IPS DF 19.7 (cell line): ENCODE measurements at places on chromosomes 12 and 14.

GRCh38 chr14:94144765-94145164 lies 15.4 kb upstream of the IFI27L2 start:
- DNase-seq, result peak; percentile 67

DNA sequence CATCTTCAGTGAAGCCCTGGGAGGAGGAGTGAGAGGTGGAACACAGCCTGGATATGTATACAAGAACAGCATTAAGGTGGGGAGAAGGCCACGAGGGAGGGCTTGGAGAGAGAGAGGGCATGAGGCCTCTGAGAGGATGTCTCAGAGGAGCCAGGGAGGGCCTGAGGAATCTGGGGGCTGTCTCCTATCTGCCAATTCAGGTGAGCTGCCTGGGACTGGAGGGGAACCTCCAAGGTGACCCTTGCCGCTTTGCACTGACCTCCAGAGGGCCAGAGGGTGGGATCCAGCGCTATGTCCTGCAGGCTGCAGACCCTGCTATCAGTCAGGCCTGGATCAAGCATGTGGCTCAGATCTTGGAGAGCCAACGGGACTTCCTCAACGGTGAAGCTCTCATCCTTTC lies 4.4 kb downstream of the ARHGEF25 start:
- DNase-seq, result no peak

DNA sequence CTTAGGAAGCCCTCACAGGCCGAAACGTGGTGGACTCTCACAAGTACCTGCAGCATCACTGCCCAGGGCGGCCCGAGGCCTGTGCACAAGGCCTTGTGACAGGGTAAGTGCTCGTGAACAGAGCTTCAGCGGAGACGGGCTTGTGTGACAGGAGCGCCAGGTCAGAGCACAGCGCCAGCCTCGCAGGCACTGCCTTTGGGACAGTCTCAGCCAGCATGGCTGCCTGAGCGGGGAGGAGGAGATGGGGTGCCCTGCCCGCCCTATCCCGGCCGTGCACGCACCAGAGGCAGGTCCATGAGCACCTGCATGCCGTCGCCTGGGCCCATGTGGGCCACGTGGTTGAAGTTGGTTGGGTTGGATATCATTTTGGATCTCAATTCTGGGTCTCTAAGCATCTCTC lies 16.9 kb downstream of the AMN start:
- DNase-seq, result no peak

DNA sequence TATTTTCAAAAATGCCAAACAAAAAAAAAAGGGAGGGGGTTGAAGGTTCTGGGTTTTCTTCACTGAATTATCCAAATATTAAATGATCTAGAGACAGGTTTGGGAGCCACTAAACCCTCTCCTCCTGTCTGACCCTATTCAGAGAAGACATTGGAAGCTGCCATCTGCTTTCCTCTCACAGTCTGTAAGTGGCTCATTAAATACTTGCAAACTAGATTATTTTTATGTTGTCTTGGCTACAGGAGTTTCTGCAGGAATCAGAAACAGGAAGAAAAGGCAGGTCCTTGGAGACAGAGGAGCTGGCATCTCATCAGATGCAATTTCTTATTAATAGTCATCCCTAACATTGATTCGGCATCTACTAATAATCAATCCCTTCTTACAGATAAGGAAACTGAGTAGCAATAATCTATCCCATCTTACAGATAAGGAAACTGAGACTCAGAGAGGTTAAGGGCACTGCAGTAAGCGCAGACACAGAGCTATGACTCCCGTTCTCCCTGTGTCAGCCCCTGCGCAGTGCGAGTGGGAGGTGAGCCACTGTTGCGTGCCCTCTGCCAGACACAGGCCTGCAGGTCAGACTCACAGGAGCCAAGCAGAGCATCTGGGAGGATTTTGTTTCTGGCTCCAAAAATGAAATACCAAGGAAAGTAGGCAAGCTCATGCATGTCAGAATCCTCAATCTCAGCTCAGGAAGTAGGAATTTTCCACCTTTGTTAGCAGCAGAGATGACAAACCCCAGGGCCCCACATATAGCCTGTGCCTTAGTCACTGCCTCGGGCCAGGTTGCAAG lies 11.0 kb downstream of the BDKRB2 start:
- no peak for DNase-seq

GRCh38 chr12:107400686-107401447 lies 284.7 kb upstream of the PWP1 start:
- no peak for DNase-seq

DNA sequence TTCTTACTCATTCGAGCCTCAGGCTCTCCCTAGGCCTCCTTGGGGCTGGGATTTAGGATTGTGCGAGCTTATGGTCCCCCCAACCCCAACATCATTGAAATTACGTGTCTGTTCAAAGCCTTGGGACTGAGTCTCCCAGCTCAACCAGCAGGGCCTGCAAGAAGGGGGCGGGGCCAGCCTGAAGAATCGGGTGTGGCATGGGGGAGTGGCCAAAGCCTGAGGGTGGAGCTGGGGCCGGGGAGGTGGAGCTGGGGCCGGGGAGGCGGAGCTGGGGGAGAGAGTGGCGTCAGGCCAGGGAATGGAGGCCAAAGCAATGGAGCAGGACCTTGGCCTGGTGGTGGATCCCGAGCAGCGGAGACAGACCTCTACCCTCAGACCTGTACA lies 24.3 kb upstream of the HSPB8 start:
- peak; percentile 15 for DNase-seq

DNA sequence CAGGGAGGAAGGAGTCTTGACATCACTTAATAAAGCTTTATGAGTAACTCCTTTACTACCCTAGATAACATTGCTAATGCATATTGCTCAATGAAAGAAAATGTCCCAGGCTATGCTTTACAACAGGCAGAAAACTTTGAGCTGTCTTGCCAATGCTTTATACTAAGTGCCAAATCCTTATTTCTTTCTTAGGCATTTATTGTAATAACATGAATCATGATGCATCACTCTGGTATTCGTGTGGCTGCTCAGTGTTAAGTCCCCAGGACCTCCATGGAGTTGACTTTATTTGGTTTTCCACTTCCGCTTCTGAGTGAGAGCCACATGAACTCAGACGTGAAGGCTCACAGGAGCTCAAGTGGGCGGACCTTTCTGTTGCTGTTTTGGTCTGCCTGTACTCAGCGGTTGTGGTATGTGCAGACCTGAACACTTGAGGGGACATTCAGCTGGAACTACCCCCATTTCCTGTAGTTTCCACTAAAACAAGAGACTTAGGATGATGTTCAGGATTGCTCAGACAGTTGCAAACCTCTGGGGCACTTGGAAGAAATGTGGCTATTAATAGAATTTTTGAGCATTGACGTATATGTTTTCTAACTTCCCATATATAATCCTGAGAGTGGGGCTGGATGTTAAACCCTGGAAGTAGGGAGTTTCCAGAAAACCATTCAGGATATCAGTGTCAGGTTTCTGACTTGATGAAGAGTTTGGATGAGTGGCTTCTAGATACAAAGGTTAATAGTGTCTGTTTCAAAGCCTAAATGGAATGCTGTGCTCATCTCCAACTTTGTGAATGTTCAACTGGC lies 258.6 kb downstream of the MSRB3 start:
- no peak for DNase-seq

- DNase-seq, result no peak
Observed at GRCh38 chr14:30621354-30621939, 672 bp upstream of the SCFD1 start.

- no peak for DNase-seq
Observed at GRCh38 chr12:124162151-124163110, 132.5 kb upstream of the RFLNA start.
